ENCODE measurements at places on chromosomes 2 and 18.

DNA sequence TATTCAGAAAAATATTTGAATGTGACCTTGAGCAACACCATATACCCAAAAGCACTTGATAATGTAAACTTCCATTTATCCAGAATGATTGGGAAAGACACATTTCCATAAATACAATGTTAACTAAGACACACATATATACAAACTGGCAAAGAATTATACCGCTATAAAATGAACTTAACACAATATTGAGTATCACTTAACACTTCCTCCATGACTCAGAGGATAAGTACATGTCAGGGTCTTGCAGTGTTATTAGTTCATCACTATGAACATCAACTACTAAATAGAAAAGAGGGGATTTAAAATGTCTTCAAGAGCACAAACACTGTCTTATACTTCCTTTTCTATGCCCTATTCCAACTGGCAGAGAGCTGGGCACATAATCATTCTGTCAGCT lies 18.6 kb downstream of the WDSUB1 start:
- DNase-seq: no peak

DNA sequence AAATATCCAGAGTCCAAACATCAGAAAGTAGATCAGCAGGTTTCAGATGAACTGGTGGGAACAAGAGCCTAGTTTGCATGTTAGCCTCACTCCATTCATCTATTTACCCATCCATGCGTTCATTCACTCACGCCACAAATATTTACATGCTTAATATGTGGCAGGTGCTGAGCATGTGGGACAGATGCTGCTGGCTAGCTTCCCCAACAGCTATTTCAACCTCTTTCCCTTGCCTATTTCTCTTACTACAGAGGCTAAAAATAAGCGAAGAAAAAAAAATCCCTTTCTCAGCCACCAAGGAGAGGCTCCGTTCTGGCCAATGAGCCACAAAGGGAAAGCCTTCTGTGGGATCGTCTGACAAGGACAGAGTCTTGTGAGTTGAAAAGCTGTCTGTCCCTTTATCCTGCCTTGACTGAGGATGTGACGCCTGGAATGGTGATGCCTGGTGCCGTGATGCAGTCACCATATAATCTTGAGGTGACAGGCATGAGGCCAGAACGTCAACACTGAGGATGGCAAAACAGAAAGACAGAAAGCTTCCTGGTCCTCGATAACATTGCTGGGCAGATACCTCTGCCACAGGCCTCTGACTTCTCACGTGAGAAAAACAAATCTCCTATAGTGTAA lies 78.2 kb downstream of the KCTD1 start:
- DNase-seq: no peak

DNA sequence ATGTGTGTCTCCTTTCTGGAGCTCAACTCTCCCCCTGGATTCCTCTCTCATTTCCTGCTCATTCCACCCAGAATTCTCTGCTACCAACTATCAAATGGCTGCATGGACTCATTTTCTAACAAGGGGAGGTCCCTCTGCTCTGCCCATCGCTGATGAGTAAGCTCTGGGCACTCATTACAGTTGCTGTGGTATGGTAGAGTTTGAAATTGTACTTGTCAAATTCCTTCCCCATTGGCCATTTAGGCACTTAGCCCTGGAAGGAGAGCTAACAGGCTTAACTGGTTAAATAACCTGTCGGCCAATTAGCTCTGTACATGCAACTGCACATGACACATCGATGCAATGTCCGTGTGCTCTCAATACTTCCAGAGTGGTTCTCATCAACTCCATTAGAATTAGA lies 20.4 kb downstream of the COL6A3 start:
- DNase-seq: no peak

DNA sequence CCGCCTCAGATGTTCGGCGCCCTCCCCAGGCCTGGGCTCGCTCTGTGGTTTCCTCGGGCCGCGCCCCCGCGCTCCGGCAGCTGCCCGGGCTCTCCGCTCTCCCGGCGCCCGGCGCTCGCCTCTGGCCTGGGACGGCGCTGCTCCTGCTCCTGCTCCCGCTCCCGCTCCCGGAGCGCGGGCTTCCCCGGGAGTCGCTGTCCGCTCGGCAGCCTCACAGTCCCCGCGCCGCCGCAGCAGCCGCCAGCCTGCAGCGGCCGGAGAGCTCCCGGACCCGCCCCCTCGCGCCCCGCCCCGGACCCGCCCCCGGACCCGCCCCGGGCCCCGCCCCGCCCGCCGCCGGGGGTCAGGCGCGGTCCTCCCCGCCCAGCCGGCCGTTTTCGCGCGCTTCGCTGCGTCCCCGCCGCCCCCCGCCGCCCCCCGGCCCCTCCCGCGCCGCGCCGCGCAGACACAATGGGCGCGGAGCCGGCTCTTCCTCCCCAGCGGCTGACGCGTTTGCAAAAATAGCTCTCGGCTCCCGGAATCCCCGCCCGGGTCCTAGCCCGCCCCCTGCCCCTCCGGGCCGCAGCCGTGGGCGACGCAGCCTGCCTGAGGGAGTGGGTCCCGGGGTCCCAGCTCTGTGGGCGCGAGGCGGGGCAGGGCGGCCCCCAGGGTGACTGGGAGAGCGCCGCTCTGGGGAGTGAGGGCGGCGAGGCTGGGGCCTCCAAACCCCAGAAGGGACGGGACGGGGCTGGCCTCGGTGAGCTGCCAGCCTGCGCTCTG lies at the start of gene ARL4C:
Gene ARL4C, minus strand, starts transcription at position 247 of the 759 bp plus-strand sequence. CDS start 495 bp downstream, outside the sequence.
- DNase-seq: no peak

DNA sequence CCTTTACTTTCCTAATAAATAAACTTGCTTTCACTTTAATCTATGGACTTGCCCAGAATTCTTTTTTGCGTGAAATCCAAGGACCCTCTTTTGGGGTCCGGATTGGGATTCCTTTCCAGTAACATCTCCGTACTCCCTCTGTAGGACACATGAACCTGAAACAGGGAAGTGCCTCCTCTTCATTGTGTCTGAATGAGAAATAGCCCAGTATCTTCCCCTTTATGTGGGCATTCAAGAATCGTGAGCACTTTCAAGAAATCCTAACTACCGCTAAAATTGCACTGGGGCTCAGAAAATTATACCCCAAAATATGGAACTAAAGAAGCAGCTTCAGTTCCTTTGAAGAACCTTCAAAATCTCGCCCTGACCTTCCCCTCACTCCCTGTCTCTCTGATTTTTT lies 7.8 kb upstream of the POMC start:
- DNase-seq: no peak

DNA sequence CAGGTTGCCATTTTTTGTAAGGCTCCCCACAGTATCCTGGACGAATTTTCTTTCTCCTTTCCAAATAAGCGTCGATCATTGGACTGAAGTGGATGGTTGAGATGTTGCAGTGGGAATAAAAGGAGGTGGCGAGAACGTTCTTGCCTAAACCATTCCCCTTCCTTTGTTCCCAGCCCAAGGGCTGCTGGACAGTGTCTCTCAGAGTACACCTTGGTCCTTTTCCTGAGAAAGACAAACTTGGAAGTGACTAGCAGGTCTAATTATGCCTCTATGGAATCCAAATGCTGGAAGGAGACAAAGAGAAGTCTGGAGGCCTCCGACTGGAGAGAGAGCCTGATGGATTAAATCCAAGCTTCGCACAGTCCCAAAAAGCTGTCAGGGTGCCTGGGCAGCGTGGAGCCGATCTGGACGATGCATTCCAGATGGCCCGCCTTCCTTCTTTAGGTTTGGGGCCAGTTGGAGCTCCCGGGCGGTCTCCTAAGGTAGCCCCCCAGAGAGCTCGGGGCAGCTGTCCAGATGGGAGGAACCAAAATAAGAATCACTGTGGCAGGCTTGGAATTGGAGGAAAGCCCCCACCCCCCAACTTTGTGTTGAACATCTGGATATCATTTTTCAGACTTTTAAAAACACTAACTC lies 186.8 kb downstream of the TMEM247 start:
- no peak for DNase-seq

- DNase-seq: no peak
These were observed 152.4 kb upstream of the CAPN13 start for GRCh38 chr2:30959653-30960052.

DNA sequence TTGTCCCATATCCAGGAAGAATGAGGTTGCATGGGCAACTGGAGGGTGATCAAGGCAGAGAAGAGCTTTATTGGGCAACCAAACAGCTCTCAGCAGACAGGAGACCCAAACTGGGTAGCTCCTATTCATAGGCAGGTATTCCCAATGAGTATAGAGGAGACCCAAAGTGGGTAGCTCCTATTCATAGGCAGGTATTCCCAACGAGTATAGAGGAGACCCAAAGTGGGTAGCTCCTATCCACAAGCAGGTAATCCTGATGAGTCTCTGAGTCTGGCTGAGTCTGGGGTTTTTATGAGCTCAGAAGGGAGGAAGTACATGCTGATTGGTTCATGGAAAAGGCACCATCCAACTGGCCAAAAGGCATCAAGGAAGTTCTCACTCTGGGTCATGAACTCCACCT lies 5.3 kb upstream of the GORASP2 start:
- DNase-seq: no peak

GRCh38 chr2:109475531-109476210 lies 138.1 kb downstream of the SEPTIN10 start:
- no peak for DNase-seq

GRCh38 chr2:212282671-212283261 lies 255.8 kb downstream of the ERBB4 start:
- no peak for DNase-seq

DNA sequence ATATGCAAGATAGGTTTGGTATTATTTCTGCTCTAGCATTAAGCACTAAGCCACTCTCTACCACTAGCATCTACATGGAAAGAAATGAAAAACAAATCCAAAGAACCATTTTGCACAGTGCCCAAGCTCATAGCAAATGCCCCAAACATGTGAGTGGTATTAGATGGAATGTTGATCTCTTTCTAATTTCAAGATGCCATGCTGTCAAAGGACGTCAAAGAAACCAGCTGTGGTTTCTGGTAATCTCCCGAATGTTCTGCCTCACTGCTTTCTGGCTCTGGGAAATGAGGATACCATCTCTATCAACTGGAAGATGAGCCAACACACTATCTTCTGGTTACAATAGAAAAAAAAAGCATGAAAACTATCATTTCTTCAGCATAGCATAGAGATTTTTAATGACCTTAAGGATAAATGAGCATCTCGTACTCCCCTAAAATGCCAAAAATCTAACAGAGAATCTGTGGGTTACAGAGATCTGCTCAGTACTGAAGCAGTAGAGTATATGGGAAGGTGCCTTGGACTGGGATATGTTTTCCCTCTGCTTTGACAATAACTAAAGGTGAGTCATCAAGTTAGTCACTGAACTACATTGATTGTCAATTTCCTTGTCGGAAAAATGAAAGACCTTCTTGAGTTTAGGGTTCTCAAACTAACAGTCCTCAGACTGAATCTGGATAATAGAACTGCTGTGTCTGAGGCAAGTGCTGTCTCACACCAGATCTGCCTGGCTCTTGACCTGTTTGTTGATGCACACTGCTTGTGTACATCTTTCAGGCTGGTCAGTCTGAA lies 244.8 kb upstream of the NCKAP5 start:
- no peak for DNase-seq

- DNase-seq: no peak
These were observed 82.7 kb downstream of the SH3BP4 start for GRCh38 chr2:235034265-235035118.
